ENCODE measurements at places on chromosomes 3 and 15.

GRCh38 chr3:16059711-16060357 lies 114.6 kb upstream of the GALNT15 start:
- DNase-seq: no peak

GRCh38 chr3:106508331-106508893 lies 639.6 kb upstream of the CBLB start:
- no peak for DNase-seq

GRCh38 chr15:68789091-68789490 lies 31.6 kb downstream of the ANP32A start:
- no peak for DNase-seq

- no peak for DNase-seq
These were observed 66.1 kb downstream of the BOC start for GRCh38 chr3:113277414-113277813.
